ENCODE measurements at places on chromosomes 3 and 15.

GRCh38 chr15:49063402-49064280 is 17.4 kb upstream of the SECISBP2L start:
- DNase-seq = no peak

DNA sequence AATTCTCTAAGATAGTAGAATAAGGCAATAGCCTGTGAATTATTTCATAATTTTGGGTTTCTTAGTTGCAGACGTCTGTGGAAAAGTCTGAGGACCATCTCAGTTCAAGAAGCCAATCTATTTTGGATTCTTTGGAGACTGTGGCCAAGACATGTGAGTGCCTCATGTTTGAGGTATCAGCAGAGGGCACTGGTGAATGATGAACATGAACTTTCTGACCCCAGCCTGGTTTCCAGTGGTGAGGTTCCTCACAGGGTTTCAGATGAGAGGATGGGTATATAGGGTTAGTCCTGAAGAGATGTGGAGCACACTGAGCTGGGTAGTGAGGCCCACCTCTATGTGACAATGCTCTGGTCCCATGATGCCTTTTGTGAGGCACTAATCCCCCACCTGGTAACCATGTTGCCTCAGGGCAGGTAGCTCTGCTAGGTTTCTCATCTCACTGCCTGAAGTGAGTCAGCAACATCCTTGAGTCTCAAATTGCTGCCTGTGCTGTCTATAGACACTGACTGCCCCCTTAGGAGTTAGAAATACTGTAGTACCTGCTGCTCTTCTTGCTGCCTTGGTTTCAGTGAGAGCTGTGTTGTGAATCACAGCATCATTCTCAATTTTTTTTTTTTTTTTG is 32.3 kb downstream of the C3orf62 start:
- DNase-seq = no peak

GRCh38 chr3:60053526-60054265 is 1003.9 kb upstream of the CFAP20DC start:
- DNase-seq = no peak

DNA sequence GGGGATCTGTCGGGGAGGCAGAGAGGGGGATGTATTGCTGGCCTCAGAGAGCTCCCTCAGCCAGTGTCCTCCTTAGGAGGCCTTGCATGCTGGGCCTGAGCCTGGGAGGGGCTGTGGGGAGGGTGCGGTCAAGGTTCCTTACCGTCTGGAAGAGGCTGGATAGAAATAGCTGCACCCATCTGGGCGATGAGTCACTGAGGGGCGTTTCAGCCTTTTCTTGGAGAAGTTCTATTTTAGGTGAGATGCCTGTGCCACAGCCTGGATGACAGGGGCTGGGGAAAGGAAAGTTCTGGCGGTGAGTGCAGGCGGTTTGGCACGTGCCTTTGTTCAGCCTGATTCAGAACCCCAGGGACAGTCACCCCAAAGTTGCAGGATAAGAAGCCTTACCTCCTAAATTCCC is 35.7 kb upstream of the APEH start:
- DNase-seq = no peak

DNA sequence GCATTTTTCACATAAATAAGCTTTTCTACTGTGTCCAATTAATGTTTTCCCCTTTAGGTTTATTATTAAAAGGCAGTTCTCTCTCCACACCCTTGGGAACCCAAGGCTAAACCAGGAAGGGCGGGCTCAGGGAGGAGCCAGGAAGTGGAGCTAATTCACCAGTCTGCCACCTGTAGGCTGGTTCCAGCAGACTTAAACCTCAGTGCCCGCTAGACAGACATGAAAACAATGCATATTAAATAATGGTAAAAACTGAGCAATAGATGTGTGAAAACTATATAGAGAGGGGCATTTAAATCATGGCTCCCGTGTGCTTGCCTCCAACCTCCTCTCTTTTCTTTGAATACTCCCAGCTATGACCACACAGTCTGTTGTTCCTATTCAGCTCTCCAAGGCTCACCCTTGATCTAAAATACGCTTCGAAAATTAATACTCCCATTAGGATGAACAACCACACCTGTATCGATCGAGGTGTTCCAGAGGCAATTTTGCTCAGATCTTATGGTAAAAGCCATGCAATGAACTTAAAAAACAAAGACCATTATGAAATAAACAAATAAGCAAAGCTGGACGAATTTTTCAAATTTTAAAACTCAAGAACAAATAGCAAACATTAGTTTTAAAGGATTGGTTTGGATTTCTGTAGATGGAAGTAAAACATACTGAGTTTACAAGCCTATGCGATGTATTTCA is 253.3 kb downstream of the TJP1 start:
- no peak for DNase-seq

- peak; percentile 68 for DNase-seq
Observed at GRCh38 chr3:66816090-66816761, 181.9 kb upstream of the KBTBD8 start.

- DNase-seq = no peak
Observed at GRCh38 chr15:89669309-89669865, 9.8 kb downstream of the PLIN1 start.

DNA sequence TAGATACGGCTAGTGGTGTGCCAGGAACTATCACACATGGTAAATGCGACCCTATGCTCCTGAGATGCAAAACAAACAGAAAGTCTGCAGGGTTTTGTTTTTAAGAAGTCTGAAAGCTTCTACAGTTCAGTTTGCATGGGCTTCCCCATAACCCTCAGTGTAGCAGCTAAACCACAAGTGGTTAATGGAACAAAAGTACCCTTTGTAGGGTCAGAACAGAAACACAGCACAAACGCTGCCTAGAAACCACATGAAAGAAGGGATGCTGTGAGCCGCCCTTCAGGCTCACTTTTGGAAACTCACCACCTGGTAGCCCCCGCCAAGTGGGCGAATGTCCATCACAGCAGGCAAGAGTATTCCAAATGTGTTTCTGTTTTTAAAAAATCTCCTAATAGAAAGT is 46.2 kb downstream of the CTDSPL start:
- no peak for DNase-seq

DNA sequence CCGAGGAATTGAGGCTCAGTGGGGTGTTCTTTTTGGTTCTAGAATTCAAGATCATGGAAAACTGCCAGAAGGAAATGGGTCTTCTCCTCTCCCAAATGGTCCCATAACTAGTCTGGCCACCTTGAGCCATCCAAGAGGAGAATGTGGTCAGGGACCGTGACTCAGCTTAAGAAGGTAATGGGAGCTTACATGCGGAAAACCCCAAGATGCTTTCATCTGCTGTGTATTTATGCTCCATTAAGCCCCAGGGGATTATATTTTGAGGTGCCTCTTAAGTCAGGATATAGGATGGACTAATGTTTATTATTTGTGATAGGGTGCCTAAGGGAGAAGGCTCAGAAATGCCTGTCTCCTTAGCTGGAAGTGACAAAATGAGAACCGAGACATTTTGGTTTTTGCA is 39.2 kb upstream of the DLG1 start:
- DNase-seq = no peak

DNA sequence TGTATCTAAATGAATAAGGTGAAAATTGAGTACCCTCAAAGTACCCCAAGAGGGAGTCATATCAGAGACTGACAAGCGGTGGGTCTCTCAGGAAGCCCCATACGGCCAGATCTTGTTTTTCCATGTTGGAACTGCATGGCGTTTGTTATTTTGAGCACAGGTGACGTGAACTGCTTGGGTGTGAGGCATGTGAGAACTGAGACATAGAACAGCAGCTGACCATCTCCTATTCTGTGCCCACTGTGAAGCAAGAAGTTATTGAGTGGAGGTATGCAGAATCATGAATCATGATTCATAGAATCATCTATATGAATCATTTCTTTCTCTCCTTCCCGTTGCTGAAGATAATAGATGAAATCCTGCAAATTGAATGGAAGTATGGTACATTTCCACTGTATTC is 4.6 kb downstream of the VPS8 start:
- no peak for DNase-seq

DNA sequence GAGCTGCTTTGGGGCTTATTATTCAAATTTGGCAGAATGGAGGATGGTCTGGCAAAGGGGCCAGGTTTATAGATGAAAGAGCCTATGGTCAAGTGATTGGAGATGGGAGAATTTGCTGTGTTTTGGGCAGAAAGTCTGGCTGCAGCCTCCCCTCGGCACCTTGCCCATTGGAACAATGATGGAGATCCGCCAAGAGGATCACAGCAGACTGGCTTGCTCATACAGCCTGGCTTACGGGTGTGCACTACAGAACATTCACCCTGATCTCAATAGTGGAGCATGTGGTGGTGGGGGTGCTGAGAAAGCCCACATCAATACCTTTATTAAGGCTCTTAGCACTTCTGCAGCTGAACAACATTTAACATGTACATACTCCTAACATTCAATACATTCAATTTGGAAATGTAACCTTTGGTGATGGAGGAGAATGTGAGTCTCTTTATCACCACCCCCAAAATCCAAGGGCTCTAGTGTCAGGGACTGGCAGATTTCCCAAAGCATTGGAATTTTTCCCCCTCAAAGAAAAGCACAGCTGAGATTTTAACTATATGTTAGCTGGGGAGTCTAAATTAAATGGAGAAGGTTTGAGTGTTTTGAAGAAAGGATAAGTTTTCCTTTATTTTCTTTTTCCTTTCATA is 118.4 kb upstream of the TMC3 start:
- DNase-seq = no peak

DNA sequence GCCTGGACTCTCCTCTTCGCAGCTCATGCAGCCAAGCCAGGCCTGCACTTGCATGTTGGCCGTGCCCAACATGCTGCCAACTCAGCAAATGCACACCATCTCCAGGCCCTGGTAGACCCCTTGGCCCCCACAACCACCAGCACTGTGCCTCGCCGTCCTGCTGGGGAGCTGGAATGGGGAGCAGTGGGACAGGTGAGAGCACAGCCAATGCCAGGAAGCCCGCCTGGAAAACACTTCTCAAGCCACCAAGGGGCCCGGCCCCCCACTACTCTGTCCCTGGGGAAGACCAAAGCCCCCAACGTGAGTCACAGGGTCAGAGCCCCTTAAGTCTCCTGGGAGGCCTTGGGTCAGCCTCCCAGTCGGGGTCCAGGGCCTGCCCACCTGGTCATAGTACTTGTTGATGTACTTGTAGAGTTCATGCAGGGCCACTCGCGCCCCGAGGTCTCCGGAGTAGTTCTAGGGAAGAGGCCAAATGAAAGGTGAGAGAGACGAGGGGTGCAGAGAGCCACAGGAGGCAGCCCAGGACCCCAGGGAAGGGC is 24.5 kb downstream of the PLXNB1 start:
- no peak for DNase-seq
